ENCODE measurements at places on chromosomes 2 and 18.

DNA sequence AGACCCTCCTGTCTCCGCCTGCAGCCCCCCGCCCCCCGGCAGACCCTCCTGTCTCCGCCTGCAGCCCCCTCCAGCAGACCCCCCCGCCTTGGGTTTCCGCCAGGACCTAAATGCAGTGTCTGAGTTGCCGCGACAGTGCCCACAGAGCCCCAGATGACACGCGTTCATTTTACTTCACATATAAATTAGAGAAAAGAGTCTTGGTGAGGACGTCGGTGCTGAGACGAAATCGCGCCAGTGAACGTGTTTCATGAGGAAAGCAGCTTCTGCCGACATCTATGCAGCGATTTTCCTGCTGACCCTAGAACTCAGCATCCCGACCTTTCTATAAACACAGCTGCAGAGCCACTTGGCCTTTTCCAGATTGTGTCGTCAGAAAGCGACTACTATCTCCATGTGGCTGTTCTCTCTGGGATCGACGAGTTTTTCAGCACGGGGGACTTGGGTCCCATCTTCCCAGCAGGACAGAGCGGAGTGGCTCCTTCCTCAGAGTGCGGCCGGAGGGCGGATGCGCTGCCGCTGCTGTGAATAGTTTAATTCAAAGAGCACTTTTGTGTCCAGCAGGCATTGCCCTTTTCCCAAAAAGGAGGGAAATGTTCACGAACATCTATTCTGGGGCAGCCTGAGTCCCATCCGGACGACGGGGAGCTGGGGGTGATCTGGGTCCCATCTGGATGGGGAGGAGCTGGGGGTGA lies 136.7 kb downstream of the NFATC1 start:
- no peak for DNase-seq

- no peak for DNase-seq
These were observed 57.4 kb downstream of the SP100 start for GRCh38 chr2:230473378-230473777.

GRCh38 chr2:67840460-67841068 lies 222.2 kb downstream of the C1D start:
- peak; percentile 65 for DNase-seq

DNA sequence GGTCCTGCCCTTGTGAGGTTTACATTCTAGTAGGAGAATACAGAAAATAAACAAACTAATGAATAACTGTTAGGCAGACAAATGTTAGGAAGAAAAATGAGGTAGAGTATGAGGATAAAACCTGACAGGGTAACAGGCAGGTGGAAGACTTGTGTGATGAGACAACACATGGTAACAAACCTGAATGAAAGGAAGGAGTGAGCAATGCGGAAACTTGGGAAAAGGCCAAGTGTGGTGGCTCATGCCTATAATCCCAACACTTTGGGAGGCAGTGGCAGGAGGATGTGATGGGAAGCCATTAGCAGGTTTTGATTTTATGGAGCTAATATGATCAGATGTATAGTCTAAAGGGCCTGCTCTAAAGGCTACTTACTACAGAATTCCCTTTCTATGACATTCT lies 74.2 kb downstream of the INO80D start:
- no peak for DNase-seq

GRCh38 chr2:37682473-37682872 lies 11.0 kb upstream of the CDC42EP3 start:
- no peak for DNase-seq

- no peak for DNase-seq
These were observed 93.4 kb downstream of the DOCK10 start for GRCh38 chr2:224948859-224949258.

DNA sequence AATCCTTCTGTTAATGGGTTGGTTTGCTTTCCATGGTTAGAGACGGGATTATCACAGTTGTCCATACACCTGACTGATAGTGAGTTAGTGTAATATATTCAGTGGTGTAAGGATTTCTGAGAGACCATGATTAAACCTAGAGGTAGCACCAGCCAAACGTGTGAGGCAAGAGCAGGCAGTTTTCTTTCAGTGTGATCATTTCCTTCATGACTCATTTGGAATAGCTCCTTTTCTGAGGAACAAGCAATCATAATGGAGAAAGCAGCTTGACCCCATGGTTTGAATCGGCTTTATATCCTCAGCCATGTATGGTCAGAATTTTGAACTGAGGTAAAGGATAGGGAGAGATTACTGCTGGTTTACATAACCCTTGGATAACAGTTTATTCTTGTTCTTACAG lies 2.9 kb downstream of the MXD1 start:
- no peak for DNase-seq

DNA sequence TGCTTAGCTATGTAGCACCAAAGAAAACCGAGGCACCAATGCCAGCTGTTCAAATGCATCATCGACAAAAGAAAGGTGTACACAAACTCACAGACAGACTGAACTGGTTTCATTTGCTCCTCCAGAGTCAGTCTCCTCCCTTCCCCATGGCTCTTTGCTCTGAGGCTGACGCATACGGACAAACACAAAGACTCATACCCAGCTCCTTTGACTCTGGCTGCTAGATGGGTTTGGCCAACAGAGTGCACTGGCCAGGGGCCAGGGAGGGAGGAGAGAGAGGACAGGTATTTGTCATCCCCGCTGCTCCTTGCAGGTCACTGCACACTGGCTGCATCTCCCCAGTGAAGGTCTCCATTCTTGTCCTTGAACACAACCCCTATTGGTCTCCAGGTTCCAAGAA lies 40.7 kb downstream of the DNER start:
- DNase-seq: no peak

DNA sequence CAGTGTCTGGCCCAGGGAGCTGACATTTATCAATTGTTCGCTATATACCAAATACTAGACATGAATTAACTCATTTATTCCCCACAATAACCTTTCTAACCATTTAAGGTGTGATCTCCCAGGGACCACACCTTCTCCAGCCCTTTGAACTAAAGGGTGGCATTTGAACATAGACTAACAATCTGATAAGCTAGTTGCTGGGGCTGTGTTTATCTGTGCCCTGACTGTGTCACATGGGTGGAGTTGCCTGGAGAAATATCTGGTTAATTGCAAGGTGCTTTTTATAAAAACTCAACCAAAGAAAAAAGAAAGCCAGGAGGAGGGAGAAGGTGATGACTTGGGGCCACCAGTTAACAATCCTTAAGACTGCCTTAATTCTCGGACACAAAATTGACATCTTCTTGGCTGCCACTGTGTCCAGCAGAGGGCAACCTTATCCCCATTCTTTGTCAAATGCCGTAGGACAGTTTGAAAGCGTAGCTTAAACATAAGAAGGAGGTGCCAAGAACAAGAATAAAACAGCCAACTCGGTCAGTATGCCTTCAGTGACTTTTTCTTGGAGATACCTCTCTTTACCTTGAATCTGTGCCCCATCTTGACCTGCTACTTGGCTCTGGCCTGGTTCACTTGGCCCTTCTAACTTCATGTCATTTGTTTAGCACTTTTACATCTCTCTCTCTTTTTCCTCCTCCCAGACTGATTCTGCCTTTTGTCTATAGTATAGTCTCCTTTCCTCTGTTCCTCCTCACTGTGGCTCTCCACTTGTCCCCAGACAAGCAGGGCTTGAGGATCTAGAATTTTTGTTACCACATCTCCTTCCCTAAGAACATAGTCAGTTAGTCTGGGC lies 183.4 kb downstream of the MYO3B start:
- DNase-seq: peak; percentile 53

GRCh38 chr18:63140997-63141777 lies 178.4 kb downstream of the BCL2 start:
- no peak for DNase-seq

GRCh38 chr2:8488001-8488738 lies 193.7 kb upstream of the ID2 start:
- DNase-seq: no peak

DNA sequence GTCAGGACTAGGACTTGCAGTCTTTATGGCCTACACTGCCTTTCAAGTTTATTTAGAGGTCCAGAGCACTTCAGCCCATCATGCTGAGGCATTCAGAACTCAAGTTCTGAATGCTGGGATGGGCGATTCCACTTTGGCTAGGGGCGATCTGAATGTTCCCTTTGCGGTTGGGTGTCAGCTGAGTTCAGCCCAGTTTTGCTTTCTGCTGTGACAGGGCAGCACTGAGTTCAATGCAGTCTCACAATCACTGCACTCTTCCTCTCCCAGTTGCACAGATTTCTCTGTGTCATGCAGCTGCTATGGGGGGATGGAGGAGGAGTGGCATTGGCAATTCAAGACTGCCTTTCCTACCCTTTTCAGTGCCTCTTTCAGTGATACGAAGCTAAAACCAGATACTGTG lies 1232.0 kb upstream of the FAM98A start:
- DNase-seq: no peak

- DNase-seq: no peak
These were observed 752 bp upstream of the BAZ2B start for GRCh38 chr2:159617100-159617499.
